ENCODE measurements at places on chromosomes 1 and 21.

DNA sequence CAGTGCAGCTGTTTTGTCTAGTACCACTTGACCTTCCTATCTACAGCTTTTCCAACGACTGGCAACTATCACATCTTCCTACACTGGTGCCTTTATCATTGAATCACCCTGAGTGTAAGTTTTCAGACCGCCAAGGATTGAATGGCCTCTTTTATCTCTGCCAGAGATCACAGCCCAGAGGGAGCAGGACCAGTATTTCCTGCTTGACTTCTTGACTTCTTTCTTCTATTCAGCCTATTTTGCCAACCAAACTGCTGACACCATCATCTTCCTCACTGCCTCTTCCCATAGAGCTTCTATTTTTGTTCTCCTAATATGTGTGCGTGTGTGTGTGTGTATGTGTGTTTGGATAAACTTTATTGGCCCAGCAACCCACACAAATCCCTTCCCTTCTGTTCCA lies 53.8 kb downstream of the SERBP1 start:
- no peak for DNase-seq

GRCh38 chr1:205319081-205320018 lies 2.2 kb downstream of the NUAK2 start:
- no peak for DNase-seq

DNA sequence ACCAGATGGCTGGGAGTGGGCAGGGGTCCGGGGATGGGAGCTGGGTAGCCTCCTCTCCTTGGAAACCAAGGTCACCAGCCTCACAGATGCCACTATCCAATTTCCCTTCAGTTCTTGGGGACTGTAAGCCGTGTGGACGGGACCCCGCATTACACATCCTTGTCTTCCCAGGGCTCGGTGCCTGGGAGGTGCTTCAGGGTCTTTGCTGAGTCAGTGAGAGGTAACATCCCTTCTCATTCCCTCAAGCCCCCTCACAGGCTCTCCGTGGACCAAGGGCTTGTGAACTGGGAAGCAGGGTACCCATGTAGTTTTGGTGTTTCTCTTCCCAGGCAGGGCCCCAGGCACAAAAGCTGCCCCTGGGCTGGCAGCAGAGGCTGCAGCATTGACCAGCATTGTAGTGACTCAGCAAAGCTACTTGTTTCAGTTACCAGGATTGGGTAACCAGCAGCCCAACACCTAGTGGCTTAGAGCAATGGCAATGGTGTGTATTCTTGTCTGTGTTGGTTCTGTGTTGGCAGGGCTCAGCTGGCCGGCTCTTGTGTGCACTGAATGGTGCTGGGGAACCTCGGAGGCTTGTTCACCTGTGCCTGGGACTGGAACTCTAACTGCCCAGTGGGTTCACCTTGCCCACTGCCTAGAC lies 24.6 kb upstream of the PCBP3 start:
- no peak for DNase-seq

- DNase-seq, result no peak
Observed at GRCh38 chr1:118871582-118872171, 116.5 kb downstream of the TBX15 start.

All from activated effector memory CD4-positive, alpha-beta T cell treated with Interleukin-2 at 50 U/mL for 16 hours (primary cell).